ENCODE measurements at places on chromosomes 3 and 15.

- DNase-seq: peak; percentile 58
Observed at GRCh38 chr3:50347187-50347813, 1.8 kb upstream of the ZMYND10 start.

DNA sequence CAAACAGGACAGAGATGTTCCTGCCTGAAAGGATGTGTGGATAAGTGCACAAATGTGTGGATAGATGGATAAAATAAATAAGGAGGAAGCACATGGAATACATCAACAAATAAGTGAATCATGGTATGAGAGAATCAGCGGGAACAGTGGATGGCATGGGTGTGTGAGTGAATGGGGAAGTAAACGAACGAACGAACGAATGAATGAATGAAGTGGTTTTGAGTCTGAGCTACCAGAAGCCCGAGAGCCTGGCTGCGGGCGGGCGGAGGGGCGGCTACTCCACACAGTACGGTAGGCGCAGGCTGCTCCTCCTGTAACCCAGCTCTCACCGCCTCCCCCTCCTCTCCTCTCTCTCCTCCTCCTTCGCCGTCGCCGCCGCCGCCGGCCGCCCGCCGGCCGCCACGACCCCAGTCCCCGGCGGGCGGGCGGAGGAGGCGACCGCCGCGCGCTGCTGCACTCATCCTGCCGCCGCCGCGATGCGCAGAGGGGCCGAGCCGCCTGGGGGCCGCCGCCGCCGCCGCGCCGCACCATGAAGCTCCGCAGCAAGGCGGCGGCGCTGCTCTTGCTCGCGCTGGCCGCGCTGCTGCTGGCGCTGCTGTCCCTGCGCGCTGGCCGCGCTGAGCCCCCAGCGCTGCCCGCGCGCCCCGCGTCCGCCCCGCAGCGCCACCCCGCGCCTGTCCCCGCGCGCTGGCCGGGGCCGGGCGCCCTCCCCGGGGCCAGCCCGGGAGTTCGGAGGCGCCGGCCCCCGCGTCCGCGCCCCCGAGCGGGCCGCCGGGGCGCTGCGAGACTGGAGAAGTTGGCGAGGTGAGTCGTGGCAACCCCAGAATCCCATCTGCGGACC, at the start of gene GXYLT2:
TSS of gene GXYLT2 (plus strand) at position 342 of the 841 bp plus-strand sequence. CDS start at position 530, 188 bp downstream.
- DNase-seq: peak; percentile 12

- DNase-seq: no peak
Observed at GRCh38 chr3:145807990-145808389, 353.0 kb downstream of the PLOD2 start.

GRCh38 chr15:90838139-90838538, 30.2 kb upstream of the FURIN start:
- peak; percentile 35 for DNase-seq

DNA sequence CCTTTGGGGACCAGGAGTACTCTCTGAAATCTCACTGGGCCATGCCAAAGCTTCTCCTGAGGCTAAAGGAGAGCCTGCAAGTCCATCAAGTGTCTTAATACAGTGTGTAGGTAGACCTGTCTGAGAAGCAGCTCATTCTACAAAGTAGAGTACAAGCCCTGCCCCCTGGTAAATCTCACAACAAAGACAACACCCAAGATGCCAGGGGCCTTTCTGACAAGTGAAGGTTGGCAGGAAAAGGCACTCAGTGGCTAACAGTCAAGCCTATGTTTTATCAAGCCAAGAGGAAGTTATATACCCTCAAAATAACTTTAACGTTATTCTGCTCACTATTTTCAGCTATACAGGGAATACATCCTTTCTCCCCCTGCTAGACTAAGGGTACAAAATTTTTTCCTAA, 58.3 kb downstream of the NMNAT3 start:
- no peak for DNase-seq

- DNase-seq: no peak
Observed at GRCh38 chr15:78450285-78450858, 12.4 kb downstream of the IREB2 start.

- peak; percentile 47 for DNase-seq
Observed at GRCh38 chr3:73324203-73325155, 263.0 kb downstream of the EBLN2 start.

GRCh38 chr3:99907959-99908544, 90.4 kb downstream of the CMSS1 start:
- DNase-seq: no peak

GRCh38 chr3:141067206-141067974, 16.2 kb downstream of the SPSB4 start:
- DNase-seq: no peak

- no peak for DNase-seq
Observed at GRCh38 chr3:53753518-53754183, 92.6 kb downstream of the CHDH start.

DNA sequence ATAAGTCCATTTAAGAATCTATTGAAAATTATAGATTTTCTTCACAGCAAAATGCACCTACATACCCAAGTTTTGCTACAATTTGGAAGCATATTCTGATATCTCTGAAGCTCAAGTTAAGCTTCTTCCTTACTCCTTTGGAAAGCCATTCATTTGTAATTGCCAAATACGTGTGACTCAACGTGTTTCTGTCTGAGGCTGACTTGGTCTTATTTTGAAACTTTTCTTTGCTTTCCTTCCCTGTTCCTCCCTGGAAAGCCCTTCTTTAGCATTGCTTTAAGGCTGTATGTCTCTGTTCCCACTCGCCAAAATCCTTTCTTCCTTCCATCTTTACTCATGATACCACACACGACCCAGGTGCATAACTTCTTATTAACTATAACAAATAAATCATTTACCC, 232.0 kb downstream of the ZBBX start:
- no peak for DNase-seq

GRCh38 chr15:51755790-51756189, 4.4 kb downstream of the TMOD2 start:
- no peak for DNase-seq

- DNase-seq: no peak
Observed at GRCh38 chr3:48960841-48961413, 29.1 kb upstream of the P4HTM start.

GRCh38 chr3:195870442-195870841, 37.9 kb downstream of the TNK2 start:
- DNase-seq: no peak

- DNase-seq: no peak
Observed at GRCh38 chr15:71495398-71495780, 315.0 kb upstream of the NR2E3 start.

DNA sequence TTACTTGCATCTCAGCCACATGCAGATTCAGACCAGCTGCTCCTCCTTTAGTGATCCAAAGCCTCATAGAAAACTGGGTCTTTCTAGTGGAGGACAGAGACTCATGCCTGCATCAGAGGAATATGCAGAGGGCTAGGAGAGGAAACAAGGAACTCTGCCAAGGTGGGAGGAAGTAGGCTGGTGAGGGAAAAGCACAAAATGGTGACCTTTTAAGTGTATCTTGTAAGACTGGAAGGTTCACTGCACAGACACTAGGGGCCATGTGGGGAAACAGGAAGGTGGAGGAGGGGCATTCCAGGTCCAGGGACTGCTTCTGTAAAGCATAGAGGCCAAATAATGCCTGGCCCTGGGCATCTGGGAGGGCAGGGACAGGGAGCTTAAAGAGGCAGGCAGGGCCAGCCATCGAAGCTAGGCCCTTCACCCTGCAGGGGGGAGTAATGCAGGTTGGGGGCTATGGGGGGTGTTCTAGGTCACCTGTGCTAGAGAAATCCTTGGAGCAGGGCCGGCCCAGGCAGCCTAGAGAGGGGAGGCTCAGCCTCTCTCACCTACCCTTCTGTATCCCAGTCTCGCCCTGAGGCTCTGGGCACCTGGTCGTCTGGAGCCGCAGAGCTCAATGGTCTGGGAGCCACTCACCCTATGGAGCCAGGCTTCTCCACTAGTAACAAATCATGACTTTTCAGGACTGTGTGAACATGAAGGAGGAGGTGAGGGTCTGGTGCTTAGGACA, 117.7 kb downstream of the DNAJB8 start:
- DNase-seq: peak; percentile 35

GRCh38 chr15:33209575-33210481, 15.3 kb upstream of the FMN1 start:
- no peak for DNase-seq

DNA sequence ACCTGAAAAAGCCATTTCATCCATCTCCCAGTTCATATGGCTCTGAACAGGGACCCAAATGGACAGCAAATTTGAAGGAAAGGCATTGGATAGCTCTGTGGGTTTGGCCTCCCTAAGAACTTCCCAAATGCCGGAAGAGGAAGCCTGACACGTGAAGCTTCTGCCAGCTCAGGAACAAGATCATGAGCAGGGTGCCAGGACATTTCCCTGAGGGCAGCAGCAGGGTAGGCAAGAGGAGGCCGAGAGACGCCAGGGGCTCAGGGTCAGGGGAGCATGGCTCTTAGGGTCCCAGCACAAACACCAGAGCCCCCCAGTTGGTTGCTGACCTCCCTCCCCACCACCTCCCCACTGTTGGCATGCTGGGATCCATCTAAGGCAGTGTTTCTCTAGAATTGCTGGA, 187.5 kb downstream of the MEGF11 start:
- no peak for DNase-seq

GRCh38 chr15:91099616-91099994, 452 bp upstream of the SV2B start:
- peak; percentile 72 for DNase-seq

GRCh38 chr3:62039586-62039985, 333.8 kb downstream of the FEZF2 start:
- no peak for DNase-seq

- no peak for DNase-seq
Observed at GRCh38 chr15:67177752-67178151, 76.7 kb downstream of the AAGAB start.

DNA sequence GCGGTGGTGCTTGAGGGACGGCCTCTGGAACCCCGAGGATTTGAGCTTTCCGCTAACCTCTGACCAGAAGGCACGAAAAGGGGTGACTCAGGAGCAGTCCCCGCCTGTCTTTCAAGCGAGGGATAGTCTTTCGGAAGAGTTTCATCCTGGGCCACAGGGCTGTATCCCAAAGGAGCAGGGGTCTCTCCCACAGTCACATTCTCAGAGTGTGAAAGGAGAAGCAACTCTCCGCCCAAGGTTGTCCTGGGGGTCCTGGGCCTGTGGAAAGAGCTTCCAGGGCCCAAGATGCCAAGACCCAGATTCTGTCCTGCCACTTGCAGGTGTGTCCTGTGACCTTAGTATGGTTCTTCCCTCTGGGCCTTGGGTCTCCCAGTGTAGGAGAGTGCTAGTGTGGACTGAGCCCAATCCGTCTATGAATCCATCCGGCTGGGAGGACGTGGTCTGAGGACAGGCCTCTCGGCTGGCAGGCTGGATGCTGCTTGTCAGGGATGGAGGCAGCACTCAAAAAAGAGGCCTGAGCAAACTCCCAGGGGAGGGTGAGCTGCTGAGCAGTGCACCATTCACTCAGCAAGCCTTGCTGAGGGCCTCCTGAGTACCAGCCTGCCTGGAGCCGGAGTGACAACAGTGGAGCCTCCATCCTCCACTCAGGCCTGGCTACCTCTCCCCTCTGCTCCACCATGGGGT, 1.6 kb upstream of the DUSP7 start:
- no peak for DNase-seq

- peak; percentile 47 for DNase-seq
Observed at GRCh38 chr15:78739996-78740903, 71.0 kb downstream of the ADAMTS7 start.

GRCh38 chr3:191973820-191974219, 512.9 kb downstream of the PYDC2 start:
- no peak for DNase-seq

GRCh38 chr3:31614162-31614921, 81.6 kb downstream of the STT3B start:
- no peak for DNase-seq

- no peak for DNase-seq
Observed at GRCh38 chr15:44163370-44163769, 31.7 kb downstream of the FRMD5 start.

DNA sequence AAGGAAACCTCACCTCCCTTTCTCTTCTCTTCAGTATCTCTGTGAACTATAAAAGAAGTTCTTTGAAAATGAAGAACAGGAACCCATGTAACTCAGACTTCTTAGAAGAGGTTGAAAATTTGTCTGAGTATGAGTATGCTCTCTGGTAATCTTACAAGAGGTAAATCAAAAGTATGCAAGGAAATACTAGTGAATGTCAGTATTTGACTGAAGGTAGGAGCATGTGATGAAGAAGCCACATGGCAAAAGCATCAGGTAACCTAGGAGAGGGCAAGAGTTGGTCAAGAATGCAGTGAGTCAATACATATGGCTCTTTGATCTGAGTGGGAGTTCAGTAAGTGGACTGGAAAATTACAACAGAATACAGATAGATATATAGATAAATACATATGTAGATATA, 133.0 kb upstream of the NECTIN3 start:
- no peak for DNase-seq

DNA sequence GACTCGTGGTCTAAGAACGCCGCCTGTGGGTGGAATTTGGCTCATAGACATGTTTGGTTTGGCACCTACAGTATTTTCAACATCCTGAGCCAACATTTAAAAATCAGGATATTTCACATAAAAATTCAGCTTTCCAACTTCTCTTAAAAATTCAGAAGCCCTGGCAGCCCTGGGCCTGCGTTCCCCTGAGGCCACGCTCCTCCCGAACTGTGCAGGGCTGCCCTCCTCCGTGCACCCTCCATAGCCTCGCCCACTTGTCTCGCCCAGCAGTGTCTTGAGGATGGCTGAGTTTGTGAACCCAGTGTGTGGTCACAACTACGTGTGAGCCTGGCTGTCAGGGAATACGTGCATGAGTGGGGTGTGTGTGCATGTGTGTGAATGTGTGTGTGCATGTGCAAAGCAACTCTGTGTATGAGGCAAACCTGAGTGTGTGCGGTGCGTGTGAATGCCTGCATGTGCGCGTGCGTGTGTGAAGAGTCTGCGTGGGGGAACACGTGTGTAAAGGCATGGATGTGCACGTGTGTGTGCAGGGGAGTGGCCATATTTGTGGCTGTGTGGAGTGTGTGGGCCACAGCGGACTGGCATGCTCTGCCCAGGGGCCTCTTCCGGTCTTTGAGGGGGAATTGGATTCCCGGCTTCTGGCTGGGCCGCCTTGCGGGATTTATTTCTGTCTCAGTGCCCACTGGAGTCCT, 30.9 kb downstream of the PTH1R start:
- no peak for DNase-seq

GRCh38 chr15:41207687-41208448, 22.7 kb downstream of the EXD1 start:
- DNase-seq: no peak

DNA sequence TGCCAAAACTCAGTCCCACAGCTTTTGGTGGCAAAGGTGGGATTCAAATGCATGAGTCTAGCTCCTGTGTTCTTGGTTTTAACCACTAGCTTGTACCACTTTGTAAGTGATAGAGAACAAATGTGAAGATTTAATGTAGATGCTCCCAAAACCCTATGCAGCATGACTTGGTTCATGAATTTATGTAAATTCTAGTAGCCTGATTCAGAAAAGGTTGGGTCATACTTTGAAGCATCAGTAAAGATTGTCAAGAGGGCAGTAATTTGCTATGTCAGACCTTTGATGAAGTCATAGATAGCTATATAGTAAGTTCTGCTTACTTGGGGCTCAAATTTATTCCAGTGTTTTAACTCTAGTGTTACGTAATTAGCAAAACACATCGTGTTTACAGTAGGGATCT, 75.6 kb downstream of the VPS8 start:
- no peak for DNase-seq

DNA sequence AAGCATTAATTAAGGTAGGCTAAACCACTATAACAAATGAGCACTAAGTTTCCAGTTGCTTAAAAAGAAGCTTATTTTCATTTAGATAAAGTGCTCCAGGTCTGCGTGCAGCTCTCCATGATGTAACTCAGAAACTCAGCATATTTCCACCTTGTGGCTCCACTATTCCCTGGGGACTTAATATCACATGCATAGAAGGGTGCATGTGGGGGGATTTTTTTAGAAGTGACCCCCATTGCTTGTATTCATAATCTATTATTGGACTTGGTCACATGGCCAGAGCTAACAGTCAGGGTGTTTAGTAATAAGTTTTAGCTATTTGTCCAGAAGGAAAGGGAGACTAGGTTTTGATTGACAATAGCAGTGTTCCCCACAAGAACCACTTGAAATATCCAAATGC, 86.8 kb downstream of the TMCO5A start:
- no peak for DNase-seq

Data from NCI-H526 (cell line).